ENCODE measurements at places on chromosomes 11 and 22.

GRCh38 chr22:45244916-45245315, 4.2 kb upstream of the KIAA0930 start:
- DNase-seq: no peak

DNA sequence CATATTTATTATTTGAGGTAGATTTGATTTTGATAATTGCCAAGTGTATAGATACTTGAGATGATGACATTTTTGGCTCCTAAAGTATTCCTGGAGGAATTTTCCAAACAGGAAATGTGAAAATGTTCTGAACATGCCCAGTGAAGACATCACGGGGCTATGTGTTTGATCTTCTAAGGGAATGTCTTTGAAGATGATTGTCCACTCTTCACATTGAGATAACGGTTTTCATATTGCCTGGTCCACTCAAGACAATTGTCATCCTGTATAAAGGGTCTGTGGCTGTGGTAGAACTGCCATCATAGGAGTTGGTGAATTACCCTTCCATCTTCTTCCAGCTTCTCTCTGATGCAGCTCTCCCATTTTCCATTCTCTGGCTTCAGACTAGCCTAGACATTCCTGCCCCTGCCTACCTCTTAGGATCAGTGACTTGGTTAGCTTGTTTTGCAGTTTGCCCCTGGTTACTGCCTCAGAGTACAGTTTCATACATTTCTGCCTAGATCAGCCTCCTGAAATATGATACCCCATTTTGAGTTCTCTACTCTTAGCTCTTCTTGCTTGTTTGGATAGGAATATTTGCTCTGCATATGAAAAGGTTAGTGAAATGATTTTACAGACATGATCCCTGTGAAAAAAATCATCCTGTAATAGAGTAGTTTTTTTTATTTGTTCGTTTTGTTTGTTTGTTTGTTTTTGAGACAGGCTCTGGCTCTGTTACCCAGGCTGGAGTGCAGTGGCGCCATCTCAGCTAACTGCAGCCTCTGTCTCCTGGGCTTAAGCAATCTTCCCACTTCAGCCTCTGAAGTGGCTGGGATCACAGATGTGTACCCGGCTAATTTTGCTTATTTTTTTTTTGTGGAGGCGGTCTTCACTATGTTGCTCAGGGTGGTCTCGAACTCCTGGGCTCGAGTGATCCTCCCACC, 111.4 kb upstream of the SORL1-AS1 start:
- DNase-seq: no peak

- DNase-seq: no peak
These were observed 11.0 kb downstream of the ZNRF3 start for GRCh38 chr22:28894334-28894733.

GRCh38 chr11:554428-555226, 5.9 kb downstream of the LMNTD2 start:
- peak; percentile 89 for DNase-seq

GRCh38 chr11:8989453-8989852, 14.3 kb downstream of the NRIP3 start:
- DNase-seq: no peak

- DNase-seq: no peak
These were observed 29.2 kb downstream of the SGSM3 start for GRCh38 chr22:40399621-40400020.

DNA sequence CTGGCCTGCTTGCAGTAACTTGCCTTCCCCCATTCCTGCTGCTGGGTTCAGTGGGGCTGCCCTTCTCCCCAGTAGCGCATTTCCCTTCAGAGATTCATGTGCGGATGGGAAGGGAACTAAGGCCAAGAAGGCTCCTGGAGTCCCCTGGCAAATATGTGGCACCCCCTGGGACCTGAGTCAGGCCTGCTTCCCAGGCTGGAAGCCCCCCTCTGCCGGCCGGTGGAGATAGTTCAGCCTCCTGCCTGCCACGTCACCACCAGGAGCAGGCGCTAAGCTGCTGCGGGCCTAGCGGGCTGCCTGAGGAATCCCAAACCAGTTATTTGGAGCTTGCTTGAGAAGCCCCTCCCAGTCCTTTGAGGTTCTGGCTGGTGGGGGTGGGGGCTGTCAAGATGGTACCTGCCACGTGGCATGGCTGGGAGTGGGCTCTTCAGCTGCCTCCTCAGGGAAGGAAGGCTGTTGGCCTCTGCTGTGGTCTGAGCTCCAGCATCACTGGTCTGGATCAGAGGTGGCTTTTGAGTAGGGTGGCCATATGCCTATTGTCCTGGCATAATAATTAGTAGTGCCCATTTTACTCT, 2.0 kb downstream of the SERPINH1 start:
- no peak for DNase-seq

DNA sequence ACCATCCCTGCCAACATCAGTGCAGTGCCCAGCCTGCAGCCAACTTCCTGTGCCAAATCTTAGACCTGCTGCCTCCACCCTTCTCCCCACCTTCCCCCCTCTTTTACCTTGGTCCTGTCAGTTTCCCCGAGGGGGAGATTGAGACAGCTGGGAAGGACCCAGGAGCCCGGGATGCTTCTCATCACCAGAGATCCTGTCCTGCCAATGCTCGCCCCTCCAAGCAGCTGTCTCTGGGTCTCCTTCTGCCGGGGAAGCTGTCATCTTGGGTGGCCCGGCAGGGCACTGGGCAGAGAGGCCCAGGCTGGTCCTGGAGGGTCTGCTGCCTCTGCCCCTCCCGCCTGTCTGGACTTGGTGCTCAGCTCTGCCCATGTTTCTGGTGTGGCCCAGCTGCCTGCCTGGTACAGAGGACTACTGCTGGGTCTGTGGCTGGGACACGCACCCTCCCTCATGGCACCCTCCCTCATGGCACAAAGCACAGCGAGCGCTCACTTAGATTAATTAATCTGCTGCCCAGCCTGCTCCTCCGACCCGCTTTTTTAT, 60.4 kb upstream of the THY1 start:
- no peak for DNase-seq

GRCh38 chr22:30891781-30892180, 76.8 kb downstream of the MORC2 start:
- DNase-seq: no peak

- no peak for DNase-seq
These were observed 29.4 kb downstream of the SIK2 start for GRCh38 chr11:111631666-111632039.
